ENCODE measurements at places on chromosomes 6 and 20.
A peak's percentile ranks its signal among the peaks of the same experiment; 100 is the strongest.

GRCh38 chr20:51428401-51429143 lies 113.9 kb downstream of the NFATC2 start:
- no peak for DNase-seq

- no peak for DNase-seq
Measured at GRCh38 chr6:90212274-90212673, 84.4 kb downstream of the BACH2 start.

- DNase-seq = no peak
Measured at GRCh38 chr6:161230339-161230738, 43.5 kb downstream of the AGPAT4 start.

GRCh38 chr20:10077081-10077471 lies 42.3 kb downstream of the ANKEF1 start:
- no peak for DNase-seq

DNA sequence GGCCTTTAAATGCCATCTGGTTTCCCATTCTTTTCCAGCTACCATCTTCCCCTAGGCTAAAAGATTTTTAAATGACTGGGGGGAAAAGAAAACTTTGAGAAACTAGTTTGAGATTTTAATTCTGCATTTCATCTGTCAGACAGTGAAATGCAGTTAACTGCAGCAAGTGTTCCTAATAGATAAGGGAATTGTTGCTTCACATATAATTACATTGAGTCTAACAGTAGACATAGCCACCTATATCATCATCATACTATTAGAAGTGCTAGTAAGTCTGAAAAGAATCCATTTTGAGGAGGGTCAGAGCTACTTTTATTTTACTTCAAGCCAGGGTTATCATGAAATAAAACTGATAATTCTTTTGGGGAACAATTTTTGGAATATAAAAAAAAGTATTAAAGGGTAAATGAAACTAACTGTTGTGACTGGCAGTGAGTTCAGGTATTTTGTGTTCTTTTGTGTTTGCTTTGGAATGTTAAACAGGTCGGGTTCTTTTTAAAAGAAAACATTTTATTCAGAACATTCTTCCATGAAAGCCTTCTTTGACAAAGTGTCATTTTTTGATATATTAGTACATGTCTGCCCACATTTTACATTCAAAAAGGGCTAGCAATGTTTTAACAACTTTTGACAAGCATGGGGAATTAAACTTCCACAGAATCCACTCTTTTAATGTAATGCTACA lies 170.1 kb downstream of the HS3ST5 start:
- DNase-seq = no peak

GRCh38 chr6:20403070-20403765 lies 1.5 kb downstream of the E2F3 start:
- peak; percentile 92 for DNase-seq

DNA sequence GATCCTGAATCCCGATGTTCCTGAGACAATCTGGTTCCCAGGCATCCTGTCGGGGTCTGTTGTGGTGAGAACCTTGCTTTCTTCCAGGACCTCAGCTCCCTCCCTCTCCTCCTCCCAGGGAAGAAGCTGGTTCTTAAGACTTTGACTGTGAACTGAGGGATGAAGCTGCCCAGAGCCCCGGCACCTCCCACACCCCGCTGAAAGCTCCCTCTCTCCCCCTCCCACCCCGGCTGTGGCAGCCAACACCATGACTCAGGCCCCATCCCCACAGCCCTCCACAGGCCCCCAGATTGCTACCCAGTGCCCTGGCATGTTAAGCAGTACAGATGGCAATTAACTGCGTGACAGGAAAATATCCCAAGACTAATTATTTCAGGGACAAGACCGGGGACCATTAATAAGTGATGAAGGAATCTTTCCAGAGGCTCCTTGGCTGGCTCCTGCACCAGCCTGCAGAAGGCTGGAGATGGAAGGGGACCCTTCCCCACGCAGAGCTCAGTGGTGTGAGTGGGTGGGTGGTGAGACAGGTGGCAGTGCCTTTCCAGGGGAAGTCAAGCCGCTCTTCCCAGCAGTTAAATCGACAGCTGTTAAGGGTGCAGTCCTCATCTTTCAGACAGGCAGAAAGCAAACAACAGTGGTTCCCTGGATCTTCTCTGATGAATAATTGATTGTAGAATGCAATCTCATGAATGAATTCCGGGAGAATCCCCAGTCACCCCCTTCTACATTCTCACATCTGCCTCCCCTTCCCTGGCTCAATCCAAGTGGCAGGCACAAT lies 237.9 kb downstream of the LRFN2 start:
- DNase-seq = no peak

DNA sequence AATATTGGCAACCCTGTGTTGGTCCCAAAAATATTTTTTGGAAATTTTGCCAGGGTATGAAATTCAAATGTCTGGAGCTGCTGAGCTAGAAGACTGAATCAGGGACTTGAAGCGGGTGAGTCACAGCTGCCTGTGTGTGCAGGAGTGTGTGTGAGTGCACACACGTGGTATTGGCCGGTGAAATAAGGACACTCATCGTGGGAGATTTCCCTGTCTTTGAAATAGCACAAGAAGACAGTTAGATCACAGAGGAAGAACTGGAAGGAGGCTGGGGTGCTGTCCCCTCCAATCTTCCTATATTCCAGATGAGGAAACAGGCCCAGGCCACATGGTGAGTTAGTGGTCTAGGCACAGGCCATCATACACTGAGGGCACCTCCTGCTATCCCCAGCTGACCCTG lies 123.8 kb upstream of the MLN start:
- DNase-seq = peak; percentile 53

DNA sequence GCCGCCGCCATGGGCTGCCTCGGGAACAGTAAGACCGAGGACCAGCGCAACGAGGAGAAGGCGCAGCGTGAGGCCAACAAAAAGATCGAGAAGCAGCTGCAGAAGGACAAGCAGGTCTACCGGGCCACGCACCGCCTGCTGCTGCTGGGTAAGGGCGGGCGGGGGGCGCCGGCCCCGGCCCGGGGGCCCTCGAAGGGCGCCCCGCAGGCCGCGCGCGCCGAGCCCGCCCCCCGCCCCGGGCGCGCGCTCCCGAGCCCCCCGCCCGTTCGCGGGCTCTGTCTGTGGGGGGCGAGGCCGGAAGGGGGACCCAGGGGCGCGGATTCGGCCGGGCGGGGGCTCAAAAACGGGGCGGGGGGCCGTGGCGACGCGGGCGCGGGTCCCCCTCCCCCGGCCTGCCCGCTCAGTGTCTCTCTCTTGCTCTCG lies 39.2 kb downstream of the GNAS start:
- peak; percentile 54 for DNase-seq

- no peak for DNase-seq
Measured at GRCh38 chr6:341914-342831, 49.4 kb upstream of the IRF4 start.

DNA sequence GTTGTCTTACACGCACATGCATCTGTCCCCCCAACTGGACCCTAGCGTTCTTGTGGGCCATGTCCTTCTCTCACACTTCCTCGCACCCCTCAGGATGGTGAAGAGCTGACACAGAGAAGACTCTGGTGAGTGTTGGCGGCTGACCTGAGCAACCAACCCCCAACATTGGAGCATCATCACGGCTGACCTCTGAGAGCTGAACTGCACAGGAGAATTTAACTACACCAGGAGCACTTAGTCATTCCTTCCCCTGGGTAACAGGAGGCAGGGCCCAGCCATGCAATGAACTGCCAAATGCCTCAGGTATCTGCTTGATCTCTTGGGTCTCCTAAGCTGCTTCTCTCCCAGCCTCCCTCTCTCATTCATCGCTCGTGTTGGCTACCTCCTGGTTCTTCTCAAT lies 88.5 kb downstream of the PSMG4 start:
- no peak for DNase-seq

- no peak for DNase-seq
Measured at GRCh38 chr6:3409699-3410384, 47.0 kb downstream of the SLC22A23 start.

- DNase-seq = peak; percentile 48
Measured at GRCh38 chr6:114747995-114748625, 405.3 kb upstream of the HS3ST5 start.

DNA sequence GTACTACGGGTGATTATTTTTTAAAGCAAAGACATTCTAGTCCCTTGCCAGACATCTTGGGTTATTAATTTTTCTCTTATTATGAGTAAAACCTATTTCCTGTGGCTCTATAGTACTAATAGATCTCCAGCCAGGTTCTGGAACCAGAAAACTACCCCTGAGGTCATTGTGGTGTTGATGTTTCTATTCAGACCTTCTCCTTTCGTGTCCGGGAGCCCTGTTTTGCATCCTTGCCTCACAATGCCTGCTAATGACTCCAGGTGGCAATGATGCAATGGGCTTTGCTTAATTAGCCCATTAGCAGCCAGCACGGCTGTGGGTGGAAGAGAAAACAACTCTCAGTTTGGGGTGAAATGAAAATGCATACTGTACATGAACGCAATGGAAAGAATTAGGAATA lies 62.9 kb upstream of the ARG1 start:
- no peak for DNase-seq

GRCh38 chr20:36447101-36447500 lies 94.2 kb upstream of the MYL9 start:
- DNase-seq = no peak

DNA sequence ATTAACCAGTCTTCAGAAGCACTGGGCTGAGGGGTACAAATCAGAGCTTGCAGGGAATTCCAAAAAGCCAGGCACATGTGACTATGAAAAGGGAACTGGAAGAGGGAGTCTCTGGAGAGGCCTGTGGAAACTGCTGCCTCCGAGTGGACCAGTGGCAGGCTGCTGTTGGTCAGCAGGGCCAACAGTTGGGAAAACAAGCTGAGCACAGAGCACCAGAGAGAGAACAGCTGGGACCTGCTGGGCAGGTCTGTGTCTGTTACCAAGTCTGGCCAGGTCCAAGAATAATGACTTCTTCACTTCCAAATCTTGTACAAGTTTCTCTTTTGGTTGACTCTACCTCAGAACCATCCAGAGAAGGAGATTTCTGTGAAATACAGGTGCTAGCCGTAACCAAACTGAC lies 81.4 kb downstream of the LIN28B start:
- no peak for DNase-seq

- DNase-seq = no peak
Measured at GRCh38 chr6:31624070-31624469, 3.6 kb downstream of the PRRC2A start.

GRCh38 chr20:32743237-32744112 lies at the start of gene COMMD7:
Gene COMMD7 (minus strand): TSS chr20:32743467. CDS start chr20:32743391, 76 bp downstream.
- DNase-seq = peak; percentile 74

GRCh38 chr6:1322696-1323219 lies 10.9 kb downstream of the FOXQ1 start:
- no peak for DNase-seq

- DNase-seq = no peak
Measured at GRCh38 chr6:33273129-33273923, 1.5 kb downstream of the RPS18 start.

GRCh38 chr6:169881398-169881797 lies 130.0 kb downstream of the ERMARD start:
- DNase-seq = no peak

GRCh38 chr6:111642463-111643158 lies 36.9 kb upstream of the TRAF3IP2 start:
- peak; percentile 75 for DNase-seq

- no peak for DNase-seq
Measured at GRCh38 chr6:101266063-101266462, 127.4 kb upstream of the GRIK2 start.

DNA sequence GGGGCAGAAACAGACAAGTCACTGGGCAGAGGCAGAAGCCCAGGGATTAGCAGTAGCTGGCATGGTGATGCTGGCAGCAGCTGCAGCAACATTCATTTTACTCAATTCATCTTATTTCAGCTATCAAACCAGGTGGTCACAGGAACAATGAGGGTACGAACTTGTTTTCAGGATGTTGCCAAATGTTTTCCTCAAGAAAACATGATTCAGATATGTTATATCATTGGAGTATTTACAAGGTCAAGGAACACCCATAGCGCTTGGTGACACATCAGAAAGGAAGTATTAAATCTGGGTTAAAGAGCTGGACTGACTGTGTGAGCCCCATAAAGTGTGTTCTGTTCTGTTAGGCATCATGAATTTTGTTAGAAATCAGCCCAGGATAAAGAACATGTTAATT lies 456.9 kb upstream of the ID4 start:
- no peak for DNase-seq

- DNase-seq = peak; percentile 60
Measured at GRCh38 chr6:125314009-125314581, 12.3 kb upstream of the HDDC2 start.

DNA sequence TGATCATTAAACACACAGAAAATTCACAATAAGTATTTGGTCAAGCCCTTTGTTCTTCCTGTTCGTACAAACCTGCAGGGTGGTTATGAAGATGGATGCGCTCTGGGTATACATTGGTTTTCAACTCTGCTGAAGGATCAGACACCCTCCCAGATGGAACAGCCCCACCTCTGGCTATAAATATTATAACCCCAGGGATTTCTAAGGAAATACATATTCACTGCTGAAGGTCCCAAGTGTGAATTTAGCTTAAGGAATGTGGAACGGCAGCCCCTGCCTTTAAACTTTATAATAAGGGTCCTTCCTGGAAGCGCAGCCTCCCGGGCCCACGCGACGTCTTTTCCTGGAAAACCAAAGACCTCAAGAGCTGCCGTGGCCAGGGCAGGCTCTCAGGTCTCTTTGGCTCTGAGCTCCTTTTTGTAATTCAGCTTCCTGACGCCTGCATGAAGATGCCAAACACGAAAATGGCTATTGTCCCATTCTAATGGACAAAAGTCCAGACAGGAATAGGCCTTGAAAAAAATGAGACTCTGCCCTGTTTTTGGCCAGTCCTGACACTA lies 172.4 kb upstream of the SSTR4 start:
- no peak for DNase-seq

DNA sequence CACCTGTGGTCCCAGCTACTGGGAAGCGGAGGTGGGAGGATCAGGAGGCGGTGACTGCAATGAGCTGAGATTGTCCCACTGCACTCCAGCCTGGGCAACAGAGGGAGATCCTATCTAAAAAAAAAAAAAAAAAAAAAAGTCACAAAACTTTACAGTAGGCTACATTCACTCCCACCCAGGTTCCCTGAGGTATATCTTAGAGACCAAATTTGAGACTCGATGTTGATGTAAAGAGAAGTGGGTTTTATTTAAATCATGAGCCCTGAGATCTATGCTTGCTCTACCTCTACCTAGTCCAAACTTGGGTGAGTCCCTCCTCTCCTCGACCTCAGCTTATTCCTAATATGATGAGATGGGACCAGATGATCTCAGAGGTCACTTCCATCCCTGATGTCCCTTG lies 8.8 kb upstream of the DEF6 start:
- no peak for DNase-seq

Measured in adrenal gland (tissue), 19 donors.